Mesenteric fat pad (tissue), 1 donor: ENCODE measurements at places on chromosomes 1 and 21. TPM values are rescaled to one million over a fixed set of nuclear protein-coding genes. Genes with fewer than 3 reads are reported as not detected.

DNA sequence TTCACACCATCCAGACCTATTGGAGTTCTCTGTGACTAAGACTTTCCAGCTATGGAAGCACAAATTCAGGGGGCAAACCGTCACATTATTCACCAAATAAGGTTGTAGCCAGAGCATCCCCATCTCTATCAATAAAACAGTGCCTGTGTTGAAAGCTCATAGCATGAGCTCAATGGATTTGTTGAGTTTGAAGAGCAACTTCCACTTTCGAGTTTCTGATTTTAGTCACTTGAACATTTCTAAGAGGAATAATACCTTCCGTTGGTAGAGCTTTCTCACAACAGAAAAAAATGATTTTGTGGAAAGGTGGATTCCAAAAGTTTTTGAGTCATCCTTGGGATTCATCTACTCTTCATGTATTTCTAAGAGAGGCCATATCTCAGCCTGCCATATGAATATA lies 13.0 kb upstream of the ELAVL4 start:
- no peak for DNase-seq

DNA sequence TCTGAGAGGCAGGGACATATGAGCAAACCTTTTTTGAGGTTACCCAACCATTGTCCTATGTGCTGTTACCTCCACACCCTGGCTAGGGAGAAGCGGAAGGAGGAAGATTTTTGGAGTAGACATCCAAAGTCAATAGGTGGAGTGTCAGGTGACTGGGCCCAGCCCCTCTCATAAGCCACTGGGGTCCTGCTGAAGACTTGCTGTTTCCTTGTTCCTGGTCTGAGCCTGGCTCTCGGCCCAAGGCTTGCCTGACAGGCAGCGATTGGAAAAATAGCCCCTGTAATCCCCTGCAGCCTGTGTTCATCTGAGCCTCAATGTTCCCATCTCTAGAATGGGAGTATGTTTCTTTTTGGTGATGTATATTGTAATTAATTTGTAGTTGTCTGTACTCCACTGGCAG lies 6.9 kb upstream of the PIGR start:
- no peak for DNase-seq

DNA sequence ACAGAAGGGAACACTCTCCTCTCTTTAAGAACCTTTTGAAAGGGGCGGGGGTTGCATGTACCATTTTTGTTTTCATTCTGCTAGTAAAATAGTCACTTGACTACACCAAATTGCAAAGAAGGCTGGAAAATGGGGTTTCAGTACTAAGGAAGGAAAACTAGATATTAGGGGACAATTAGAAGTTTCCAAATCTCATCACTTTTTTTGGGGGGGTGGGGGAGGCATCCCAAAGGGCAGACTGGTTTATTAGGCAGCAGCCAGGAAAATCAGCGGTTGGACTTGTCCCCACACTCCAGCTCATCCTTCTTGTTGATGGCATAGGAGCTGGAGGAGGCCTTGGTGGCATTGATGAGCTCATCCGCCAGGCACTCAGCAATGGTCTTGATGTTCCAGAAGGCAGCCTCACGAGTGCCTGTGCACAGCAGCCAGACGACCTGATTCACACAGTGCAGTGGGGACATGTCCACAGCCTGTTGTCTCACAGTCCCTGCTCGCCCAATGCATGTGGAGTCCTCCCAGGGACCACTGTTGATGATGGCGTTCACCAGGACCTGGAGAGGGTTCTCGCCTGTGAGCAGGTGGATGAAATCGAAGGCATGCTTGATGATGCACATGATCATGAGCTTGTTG lies 1.7 kb upstream of the TMEM50B start:
- DNase-seq = no peak

DNA sequence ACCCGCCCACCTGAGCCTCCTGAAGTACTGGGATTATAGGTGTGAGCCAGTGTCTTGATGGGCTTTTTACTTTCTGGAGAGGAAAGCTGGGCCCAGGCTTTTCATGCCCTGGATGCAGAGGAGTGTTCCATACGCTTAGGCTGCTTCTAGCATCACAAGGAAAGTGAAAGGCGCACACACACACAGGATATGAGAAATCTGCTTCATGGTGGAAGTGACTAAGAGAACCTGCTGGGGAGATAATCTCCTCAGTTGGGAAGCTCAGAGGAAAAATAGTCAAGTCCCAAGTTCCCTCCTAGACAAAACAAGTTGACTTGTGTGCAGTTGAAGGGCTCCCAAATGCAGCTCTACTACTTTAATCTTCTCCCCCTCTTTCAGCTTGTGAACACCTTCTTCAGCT lies 2.2 kb downstream of the NUDC start:
- DNase-seq = no peak

DNA sequence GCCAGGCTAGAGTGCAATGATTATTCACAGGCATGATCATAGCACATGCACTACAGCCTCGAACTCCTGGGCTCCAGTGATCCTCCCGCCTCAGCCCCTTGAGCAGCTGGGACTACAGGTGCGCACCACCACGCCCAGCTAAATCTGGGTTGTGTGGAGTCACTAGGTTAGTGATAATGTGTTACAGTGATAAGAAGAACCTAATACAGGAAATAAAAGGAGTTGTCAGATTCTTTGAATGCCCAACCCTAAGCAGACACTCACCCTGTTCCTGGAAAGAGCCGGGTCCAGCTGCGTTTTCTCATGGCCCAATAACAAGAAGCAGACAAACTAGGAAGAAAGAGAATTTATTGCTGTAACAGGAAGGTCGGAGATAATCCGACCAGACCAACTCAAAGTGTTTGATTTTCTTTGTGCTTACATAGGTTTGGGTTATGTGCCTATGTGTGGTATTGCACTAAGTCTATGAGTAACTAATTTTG lies 8.8 kb downstream of the IFNGR2 start:
- DNase-seq = no peak

DNA sequence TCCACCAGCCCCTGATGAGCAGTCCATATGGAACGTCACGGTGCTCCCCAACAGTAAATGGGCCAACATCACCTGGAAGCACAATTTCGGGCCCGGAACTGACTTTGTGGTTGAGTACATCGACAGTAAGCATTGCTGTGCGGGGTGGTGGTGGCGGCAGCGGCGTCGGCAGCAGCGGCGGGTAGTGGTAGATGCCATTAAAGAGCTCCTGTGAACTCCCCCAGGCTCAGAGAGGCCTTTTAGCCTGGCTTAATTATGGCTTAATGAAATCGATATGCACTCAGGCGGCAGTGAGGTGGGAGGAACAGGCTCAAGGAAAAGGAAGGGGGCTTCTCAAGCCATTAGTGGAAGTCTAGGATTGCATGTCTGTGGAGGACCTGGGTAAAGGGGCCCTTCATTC lies 41.9 kb upstream of the CNTN2 start:
- DNase-seq = no peak

DNA sequence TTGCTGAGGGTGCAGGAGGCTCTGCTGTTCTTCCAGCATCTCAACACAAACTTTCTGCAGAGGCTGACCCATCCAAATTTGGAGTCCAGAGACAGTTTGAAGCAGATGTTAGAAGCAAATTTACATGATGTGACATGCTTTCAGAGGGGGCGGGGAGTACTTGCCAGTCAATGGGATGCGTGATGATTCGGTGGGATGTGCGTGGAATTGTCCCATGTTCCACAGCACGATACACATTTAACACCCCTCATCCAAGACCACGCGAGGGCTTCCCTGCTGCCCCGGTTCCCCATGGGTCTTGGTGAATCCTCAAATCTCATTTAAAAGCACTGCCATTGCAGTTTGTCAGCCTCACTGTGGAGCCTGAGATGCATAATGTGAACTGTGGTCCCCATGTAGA lies 78.6 kb upstream of the TLR5 start:
- DNase-seq = peak; percentile 45

The S100A14 gene
- total RNA-seq = 0.35 TPM

- DNase-seq = no peak
These were observed 2.3 kb downstream of the HIPK1 start for GRCh38 chr1:113931451-113931851.

- DNase-seq = no peak
These were observed 35.9 kb downstream of the USP24 start for GRCh38 chr1:55179177-55179835.

The FAM229A gene
- 6.2 TPM for total RNA-seq

- DNase-seq = no peak
These were observed 275.4 kb upstream of the USP24 start for GRCh38 chr1:55490547-55490946.

DNA sequence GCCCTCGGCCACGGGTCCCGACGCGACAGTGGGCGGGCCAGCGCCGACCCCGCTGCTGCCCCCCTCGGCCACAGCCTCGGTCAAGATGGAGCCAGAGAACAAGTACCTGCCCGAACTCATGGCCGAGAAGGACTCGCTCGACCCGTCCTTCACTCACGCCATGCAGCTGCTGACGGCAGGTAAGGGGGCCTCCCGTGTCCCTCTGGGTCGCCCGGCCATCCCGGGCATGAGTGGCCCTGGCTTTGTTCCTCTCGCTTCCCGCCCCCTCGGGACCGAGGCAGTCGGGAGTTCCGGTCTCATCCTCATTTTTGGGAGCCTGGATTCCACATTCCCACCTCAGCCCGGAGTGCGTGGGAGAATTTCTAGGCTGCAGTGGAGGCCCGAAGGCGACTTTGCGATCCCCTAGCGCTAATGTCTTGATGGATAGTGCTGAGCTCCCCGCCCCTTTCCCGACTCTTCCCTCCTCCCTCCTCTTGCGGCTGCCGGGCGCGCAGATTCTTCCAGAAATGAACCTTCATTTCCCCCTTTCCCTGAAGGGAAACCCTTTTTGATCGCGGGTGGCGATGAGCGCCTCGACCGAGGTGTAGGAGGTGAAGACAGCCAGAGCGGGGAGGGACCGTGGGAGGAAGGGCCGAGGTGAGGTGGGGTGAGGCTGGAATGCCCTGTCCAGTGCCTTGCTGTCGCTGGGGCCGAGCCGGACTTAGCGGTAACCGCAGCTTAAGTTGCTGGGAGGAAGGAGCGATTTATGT lies 705 bp downstream of the KHDRBS1 start:
- no peak for DNase-seq

- DNase-seq = no peak
These were observed 630 bp downstream of the ACP6 start for GRCh38 chr1:147669469-147670318.

GRCh38 chr1:6418668-6419396 lies 887 bp downstream of the HES2 start:
- DNase-seq = no peak

GRCh38 chr1:51535006-51535592 lies 16.0 kb upstream of the EPS15 start:
- DNase-seq = no peak

DNA sequence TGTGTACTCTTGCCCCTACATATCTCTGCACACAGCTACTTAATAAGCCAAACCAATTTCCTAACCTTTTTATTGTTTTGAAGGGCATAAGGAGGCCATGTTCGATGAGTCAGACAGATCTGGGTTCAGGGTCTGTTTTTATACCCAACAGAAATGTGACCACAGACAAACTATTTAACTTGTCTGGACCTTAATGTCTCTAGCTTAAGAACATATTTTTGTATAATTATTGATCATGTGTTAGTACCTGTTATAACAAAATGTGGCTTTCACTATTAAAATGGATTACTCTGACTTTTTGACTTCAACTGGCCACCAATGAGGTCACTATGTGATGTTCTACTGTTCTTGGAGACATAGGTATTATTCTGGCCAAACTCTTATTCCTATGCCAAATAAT lies 507.8 kb upstream of the USP24 start:
- DNase-seq = no peak

The CYP2J2 gene
- not detected for total RNA-seq

- no peak for DNase-seq
These were observed 95.7 kb upstream of the VANGL1 start for GRCh38 chr1:115545791-115546733.

GRCh38 chr1:58156124-58156468 lies 390.4 kb downstream of the OMA1 start:
- DNase-seq = no peak

DNA sequence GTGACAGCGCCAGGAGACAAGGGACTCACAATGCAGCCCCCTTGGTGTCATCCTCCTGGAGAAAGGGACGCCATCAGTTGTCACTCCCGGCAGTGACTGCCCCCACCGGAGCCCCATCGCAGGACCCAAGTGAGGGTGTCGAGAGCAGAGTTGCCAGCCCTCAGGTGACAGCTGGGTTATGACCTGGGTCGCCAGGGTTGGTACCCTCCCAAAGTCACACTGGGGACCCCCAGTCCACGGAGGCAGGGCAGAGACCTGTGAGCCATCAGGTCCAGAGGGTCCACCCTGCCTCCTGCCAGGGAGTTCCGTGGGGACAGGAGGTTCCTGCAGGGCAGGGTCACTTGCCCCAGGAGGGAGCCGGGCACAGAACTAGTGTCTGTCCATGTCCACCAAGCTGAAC lies 78.2 kb upstream of the IFFO2 start:
- no peak for DNase-seq

The PCAT6 gene
- 1.2 TPM for total RNA-seq

The RPS6KA1 gene
- 28.3 TPM for total RNA-seq

DNA sequence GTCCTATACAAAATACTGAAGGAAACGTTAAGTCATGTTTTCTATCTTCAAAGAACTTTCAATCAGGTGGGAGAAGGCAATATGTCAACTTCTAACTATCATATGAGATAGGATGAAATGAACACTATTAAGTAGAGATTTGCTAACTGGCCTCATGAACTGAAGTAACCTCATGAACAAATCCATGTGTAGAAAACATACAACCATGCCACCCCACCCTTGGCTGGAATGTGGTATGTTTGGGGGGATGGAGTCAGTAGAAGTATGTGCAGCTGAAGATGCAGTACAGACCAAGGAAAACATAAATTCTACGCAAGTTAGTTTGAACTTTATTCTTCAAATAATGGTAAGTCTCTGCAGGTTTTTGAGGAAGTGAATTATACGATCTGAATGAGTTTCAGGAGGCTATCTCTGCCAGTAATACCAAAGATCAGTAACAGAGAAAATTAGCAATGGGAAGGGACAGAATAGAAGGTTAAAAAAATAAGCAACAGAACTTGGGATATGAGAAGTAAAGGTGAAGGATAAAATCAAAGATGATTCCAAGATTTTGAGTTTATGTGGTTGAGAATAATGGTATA lies 4.5 kb downstream of the TRMT1L start:
- no peak for DNase-seq

GRCh38 chr21:25107708-25108107 lies 499.6 kb downstream of the MRPL39 start:
- DNase-seq = no peak

The TLR5 gene
- total RNA-seq = 10.5 TPM

DNA sequence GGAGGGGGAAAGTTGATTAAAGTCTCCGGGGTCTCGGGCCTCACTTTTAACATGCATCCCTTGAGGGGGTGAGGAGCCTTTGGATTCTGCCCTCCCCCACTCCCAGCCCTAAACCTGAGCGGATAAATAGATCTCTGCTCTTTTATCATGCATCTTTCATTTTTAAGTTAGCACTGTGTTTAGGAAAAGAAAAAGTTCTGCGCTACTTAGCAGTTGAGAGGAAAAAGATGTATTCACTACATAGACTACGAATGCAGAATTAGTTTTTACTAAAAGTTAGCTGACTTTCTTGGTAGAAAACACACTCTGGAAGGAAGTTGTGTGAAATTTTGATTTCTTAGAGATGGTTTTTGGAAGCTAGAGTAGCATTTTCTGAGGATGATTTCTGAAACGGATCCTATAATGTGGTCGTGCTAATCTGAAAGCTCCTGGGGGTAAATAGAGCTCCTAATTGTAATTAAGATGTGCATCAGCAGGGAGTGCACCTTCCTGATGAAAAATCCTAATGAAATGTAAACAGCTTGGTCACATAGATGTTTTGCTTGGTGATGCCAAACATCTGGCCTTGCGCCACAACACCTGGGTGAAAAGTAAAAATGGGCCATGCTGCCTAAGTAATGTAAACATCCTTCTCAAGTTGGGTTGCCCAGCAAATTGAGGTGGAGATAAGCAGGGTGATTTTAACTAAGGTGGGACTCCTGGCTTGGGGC lies 1.8 kb downstream of the ROR1 start:
- DNase-seq = no peak

The CRP gene
- total RNA-seq = not detected

GRCh38 chr1:175373786-175374623 lies 181.4 kb upstream of the KIAA0040 start:
- DNase-seq = no peak
